ENCODE measurements at places on chromosomes 2 and 18.

DNA sequence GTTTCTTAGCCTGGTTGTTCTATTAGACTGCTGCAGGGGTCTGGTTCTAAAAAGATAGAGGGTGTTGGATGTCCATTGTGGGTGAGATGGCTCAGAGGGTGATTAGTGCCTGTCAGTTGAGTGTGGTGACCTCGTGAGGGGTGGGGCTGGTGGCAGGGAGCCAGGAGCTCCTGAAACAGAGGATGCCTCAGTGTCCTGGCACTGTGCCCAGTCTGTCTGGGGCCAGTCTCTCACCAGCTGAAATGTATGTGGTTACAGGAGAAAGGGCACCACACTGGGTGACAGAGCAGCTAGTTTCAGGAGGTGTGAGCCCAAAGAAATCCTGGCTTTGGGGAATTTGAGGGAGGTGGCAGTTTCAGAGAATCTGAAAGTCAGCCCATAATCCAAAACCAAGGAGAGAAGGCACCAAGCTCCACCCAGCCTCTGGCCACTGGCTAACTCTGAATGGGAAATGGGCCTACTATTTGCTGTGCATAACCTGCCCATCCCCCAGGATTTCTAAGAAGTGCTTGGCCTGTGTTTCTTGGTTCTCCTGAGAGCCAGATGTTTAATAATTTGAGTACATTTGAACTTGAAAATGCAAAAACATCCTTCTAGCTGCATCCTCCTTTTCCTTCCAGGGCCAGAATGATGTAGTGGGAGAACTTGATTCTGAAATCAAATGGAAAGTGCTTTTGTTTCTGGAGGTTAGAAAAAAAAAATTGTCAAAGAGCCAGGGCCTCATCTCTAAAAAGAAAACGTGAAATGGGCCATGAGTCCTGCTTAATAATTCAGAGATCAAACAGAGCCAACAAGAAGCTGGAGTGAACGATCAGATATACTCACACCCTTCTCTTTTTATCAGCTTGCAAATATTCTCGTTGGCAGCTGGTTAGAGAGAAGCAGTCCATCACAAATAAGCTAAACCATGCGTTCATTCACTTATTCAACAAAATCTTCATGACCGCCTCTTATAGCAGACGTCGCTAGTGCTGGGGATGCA, 92.3 kb downstream of the B3GNT2 start:
- peak; percentile 67 for DNase-seq

DNA sequence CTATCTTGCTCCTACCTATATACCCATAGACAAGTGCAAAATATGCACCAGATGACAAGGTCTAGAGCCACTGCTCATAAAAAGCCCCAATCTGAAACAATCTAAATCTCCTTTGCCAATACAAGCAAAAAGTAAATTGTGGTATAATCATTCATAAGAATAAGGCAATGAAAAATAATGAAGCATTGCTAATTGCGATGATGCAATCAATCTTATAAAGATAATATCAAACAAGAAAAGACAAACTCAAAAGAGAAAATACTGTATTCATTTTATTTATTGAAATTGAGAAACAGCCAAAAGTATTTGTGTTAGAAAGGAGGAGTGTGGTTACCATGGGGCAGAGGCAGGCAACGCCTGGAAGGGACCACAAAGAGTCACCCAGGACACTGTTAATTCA, 175.9 kb upstream of the GYPC start:
- no peak for DNase-seq

- no peak for DNase-seq
These were observed 220.9 kb upstream of the EPHA4 start for GRCh38 chr2:221792971-221793521.

GRCh38 chr2:50571278-50571677, 460.7 kb downstream of the NRXN1 start:
- DNase-seq, result no peak

DNA sequence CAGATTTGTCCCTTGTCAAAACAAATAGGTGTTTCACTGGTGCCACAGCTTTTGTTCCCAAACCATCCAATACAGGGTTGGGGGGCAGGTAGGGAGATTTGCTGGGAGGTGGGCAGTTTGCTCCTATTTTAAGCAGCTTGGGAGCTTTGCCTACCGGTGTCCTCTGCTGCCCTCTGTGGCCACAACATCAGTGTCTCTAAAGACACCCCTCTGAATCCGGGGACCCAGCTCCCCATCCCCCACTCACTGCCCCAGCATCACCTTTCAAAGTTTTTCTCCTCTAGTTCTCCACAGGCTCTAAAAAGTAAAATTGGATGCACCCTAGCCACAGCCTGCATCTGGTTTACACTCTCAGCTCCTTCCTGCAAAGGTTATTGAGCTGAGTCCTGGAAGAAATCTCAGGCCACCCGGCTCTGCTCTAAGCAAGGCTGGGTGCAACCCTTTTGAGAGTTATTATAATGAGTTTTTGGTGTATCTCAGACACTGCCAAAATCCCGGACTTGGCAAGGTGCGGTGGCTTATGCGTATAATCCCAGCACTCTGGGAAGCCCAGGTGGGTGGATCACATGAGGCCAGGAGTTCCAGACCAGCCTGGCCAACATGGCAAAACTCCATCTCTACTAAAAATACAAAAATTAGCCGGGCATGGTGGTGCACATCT, 2.9 kb upstream of the EPAS1 start:
- DNase-seq, result no peak
